Hepatocyte (in vitro differentiated cells): ENCODE measurements at places on chromosomes 3 and 15. TPM values are rescaled to one million over a fixed set of nuclear protein-coding genes. Genes with fewer than 3 reads are reported as not detected.
A peak's percentile ranks its signal among the peaks of the same experiment; 100 is the strongest.

The SLC51A gene
- total RNA-seq = 3.9 and 6.3 TPM in 2 replicates

The CDCP1 gene
- total RNA-seq = 7.0 and 7.3 TPM in 2 replicates

The B3GALNT1 gene
- 19.1 and 22.5 TPM in 2 replicates for total RNA-seq

The TLR9 gene
- not detected in 2 replicates for total RNA-seq

The MEIS2 gene
- 30.0 and 33.5 TPM in 2 replicates for total RNA-seq

The CDC25A gene
- 5.3 and 7.9 TPM in 2 replicates for total RNA-seq

The RBP2 gene
- total RNA-seq = 285 and 295 TPM in 2 replicates

GRCh38 chr3:85594676-85595075, 635.9 kb downstream of the CADM2 start:
- no peaks in the 10 kb centered on the region for H3K27me3 ChIP-seq
- H3K4me1 ChIP-seq = no peaks in the 10 kb centered on the region
- no peak overlapping the region for H3K27ac ChIP-seq
- H3K36me3 ChIP-seq = no peaks in the 10 kb centered on the region

GRCh38 chr3:100082714-100083113, 31.6 kb downstream of the FILIP1L start:
- peak overlapping the region; percentile 72 for H3K27ac ChIP-seq
- no peak for DNase-seq
- H3K27me3 ChIP-seq = no peaks in the 10 kb centered on the region
- H3K36me3 ChIP-seq = no peaks in the 10 kb centered on the region
- H3K4me3 ChIP-seq = no peak overlapping the region
- H3K4me1 ChIP-seq = peaks cover 34% of the 10 kb centered on the region

DNA sequence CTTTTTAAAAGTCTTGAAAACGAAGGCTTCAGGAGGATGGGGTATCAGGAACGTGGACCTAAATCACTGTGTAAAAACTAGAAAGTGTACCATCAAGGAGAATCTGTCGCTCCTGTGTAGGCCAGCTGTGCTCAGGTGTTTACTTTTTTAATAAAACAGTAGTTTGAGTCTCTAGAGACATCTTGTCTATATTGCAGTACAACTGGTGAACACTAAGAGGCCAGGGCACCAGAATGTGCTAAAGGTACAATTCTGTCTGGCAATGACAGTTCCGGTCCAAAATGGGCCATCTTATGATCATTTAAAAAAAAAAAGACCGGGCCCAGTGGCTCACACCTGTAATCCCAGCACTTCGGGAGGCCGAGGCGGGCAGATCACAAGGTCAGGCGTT, 61.8 kb upstream of the MCF2L2 start:
- no peaks in the 10 kb centered on the region for H3K27me3 ChIP-seq
- no peak overlapping the region for H3K4me3 ChIP-seq
- no peaks in the 10 kb centered on the region for H3K36me3 ChIP-seq
- H3K4me1 ChIP-seq = no peaks in the 10 kb centered on the region
- peak overlapping the region; percentile 45 for H3K27ac ChIP-seq
- DNase-seq = no peak

- H3K36me3 ChIP-seq = no peaks in the 10 kb centered on the region
- H3K27ac ChIP-seq = no peak overlapping the region
- peaks cover 8% of the 10 kb centered on the region for H3K4me1 ChIP-seq
- no peak for DNase-seq
These were observed 48.0 kb upstream of the UTS2B start for GRCh38 chr3:191378142-191378812.

GRCh38 chr3:113354307-113354706, 87.0 kb downstream of the CFAP44 start:
- H3K4me3 ChIP-seq = no peak overlapping the region
- no peaks in the 10 kb centered on the region for H3K4me1 ChIP-seq
- H3K27ac ChIP-seq = no peak overlapping the region
- H3K27me3 ChIP-seq = no peaks in the 10 kb centered on the region
- no peak for DNase-seq

DNA sequence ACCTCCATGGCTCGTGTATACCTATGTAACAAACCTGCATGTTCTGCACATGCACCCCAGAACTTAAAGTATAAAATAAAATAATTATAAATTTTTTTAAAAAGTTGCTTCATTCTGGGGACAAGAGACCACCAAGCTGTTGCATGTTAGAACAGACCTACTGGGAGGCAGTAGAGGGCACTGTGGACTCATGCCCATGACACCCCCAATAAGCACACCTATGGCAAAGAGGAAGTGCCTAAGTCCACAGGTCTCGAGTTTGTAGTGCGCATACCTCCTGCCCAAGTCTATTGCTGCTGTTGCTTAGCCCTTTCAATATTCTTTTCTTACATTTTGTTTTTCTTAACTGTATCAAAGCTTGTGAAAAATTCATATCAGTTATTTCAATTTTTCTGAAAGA, 267.9 kb upstream of the THBS1 start:
- DNase-seq = peak; percentile 48
- H3K4me3 ChIP-seq = no peak overlapping the region
- H3K27ac ChIP-seq = peak overlapping the region; percentile 17
- no peaks in the 10 kb centered on the region for H3K36me3 ChIP-seq

DNA sequence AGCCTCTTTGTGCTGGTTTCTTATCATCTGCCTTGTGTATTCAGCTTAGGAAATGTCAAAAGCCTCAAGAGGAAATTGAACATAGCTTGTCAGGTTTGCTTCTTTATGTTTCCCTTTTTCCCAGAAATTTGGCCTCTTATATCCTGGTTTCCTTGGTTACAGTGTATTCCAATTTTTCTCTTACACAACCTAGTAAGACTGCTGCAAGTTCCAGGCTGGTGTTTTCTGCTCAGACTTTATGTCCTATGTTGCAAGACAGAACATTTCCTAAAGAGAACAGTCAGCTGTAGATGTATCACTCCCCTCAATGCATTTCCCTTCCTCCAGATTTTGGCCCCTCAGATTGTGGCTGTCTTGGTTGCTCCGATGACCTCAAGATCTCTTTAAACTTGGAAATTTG, 102.5 kb downstream of the SH3GL3 start:
- H3K36me3 ChIP-seq = peaks cover 2% of the 10 kb centered on the region
- H3K4me1 ChIP-seq = no peaks in the 10 kb centered on the region
- H3K27me3 ChIP-seq = no peaks in the 10 kb centered on the region
- H3K4me3 ChIP-seq = no peak overlapping the region
- DNase-seq = peak; percentile 16
- no peak overlapping the region for H3K27ac ChIP-seq

DNA sequence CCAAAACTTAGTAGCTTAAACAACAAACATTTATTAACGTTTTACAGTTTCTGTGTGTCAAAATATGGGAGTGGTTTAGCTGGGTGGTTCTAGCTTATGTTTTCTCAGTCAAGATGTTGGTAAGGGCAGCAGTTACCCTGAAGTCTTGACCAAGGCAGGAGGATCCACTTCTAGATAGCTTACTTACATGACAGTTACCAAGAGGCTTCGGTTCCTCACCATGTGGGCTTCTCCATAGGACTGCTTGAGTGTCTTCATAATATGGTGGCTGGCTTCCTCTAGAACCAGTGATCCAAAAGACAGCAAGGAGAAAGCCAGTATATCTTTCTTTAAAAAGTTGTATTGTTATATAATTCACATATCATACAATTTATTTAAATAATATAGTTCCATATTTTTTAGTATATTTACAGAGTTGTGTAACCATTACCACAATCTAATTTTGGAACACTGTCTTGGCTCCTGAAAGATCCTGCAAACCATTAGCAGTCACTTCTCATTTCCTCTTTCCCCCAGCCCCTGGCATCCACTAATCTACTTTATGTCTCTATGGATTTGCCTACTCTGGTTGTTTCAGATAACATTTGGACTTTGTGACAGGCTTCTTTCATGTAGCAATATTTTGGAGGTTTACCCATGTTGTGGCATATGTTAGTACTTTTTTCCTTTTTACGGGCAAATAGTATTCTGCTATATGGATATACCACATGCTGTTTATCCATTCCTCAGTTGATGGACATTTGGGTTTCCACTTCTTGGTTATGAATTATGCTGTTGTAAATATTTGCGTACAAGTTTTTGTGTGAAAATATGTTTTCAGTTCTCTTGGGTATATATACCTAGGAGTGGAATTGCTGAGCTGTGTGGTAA, 33.3 kb downstream of the MAPK6 start:
- H3K4me1 ChIP-seq = no peaks in the 10 kb centered on the region
- no peaks in the 10 kb centered on the region for H3K27me3 ChIP-seq
- no peak overlapping the region for H3K4me3 ChIP-seq

GRCh38 chr3:186307594-186308221, 54.3 kb downstream of the DGKG start:
- no peak overlapping the region for H3K4me3 ChIP-seq
- H3K36me3 ChIP-seq = no peaks in the 10 kb centered on the region

DNA sequence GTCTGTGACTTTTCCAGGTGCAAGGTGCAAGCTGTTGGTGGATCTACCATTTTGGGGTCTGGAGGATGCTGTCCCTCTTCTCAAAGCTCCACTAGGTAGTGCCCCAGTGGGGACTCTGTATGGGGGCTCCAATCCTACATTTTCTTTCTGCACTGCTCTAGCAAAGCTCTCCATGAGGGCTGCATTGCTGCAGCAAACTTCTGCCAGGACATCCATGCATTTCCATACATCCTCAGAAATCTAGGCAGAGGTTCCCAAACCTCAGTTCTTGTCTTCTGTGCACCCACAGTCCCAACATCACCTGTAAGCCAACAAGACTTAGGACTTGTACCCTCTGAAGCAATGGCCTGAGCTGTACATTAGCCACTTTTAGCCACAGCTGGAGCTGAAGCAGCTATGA, 694.5 kb upstream of the BCHE start:
- H3K27me3 ChIP-seq = no peaks in the 10 kb centered on the region
- H3K27ac ChIP-seq = no peak overlapping the region
- DNase-seq = no peak
- no peaks in the 10 kb centered on the region for H3K4me1 ChIP-seq

- no peaks in the 10 kb centered on the region for H3K27me3 ChIP-seq
- peaks cover 3% of the 10 kb centered on the region for H3K4me1 ChIP-seq
- H3K27ac ChIP-seq = peak overlapping the region; percentile 69
- peak; percentile 82 for DNase-seq
These were observed 23.0 kb upstream of the FURIN start for GRCh38 chr15:90845201-90845949.

DNA sequence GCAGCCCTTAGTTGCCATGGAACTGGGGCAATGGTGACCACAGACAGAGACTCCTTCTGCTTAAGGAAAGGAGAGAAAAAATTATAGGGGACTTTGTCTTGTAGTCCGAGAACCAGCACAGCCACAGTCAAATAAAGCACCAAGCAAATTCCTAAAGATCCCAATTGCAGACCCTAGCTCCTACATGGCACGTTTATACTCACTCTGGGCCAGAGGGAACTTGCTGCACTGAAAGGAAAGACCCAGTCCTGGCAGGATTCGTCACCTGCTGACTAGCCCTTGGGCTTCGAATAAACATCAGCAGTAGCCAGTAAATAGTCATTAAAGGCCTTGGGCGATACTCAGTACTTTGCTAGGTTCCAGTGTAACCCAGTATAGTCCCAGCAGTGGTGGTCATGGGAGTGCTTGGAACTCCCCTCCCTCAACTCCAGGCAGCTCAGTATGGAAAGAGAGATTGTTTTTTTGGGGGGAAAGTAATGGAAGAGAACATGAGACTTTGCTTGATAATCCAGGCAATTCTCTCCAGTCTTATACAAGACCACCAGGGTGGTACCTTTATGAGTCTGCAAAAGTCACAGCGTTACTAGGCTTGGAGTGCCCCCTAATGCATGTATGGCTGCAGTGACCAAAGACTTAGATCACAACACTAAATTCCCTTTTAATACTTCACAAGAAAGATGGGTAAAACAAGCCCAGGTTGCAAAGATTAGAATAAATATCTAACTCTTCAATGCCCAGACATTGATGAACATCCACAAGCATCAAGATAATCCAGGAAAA, 66.4 kb upstream of the AGTR1 start:
- H3K36me3 ChIP-seq = no peaks in the 10 kb centered on the region
- DNase-seq = no peak
- no peaks in the 10 kb centered on the region for H3K4me1 ChIP-seq
- H3K4me3 ChIP-seq = no peak overlapping the region
- no peak overlapping the region for H3K27ac ChIP-seq

DNA sequence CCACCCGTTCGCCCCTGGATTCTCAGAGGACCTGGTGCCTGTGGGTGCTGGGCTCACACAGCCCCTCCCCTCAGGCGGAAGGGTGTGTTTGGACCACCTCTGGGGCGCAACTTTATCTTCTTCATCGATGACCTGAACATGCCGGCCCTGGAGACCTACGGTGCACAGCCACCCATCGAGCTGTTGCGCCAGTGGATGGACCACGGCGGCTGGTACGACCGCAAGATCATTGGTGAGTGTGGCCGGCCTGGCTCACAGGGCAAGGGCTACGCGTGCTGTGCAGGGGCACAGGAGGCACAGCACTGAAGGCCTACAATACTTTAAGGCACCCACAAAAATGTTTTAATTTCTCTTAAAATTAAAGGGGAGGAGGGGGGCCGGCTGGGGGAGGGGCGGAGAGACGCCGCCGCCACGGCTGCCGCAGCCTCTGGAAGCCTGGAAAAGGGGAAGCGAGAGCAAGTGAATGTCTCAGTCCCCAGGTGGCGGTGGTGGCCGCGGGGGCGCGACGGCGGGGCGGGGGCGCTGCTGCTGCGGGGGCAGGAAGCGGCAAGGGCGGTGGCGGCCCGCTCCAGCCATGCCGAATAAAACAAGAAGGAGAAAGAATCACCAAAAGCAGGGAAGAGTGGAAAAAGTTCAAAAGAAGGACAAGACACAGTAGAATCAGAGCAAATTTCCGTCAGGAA, 56.8 kb downstream of the DNAH1 start:
- no peak overlapping the region for H3K27ac ChIP-seq
- peaks cover 4% of the 10 kb centered on the region for H3K27me3 ChIP-seq
- H3K4me1 ChIP-seq = no peaks in the 10 kb centered on the region
- H3K4me3 ChIP-seq = no peak overlapping the region
- DNase-seq = no peak

DNA sequence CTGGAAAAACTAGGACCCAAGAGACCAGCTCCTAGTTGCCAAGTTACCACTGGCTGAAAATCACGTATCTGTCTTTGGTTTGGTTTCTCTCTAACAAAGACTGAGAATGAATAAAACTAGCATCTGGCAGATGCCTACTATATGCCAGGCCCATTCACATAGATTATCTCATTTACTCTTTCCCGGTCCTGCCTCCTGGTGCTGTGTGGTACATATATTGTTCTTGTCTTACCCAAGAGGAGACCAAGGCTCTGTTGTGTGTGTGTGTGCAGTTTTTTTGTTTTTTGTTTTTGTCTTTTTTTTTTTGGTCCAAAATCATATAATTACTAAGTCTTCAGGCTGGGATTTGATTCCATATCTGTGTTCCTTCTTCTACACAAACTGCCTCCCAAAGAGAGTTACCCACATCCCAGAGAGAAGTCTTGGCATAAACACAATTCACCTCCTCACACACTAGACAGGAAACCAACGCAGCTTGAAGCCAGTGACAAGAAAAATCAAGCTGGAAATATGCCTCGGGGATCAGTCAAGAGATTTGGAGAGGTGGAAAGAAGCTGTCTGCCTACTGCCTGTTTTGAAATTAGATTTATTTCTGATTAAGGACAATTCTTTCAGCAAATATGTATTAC, 891 bp downstream of the AHSG start:
- peak overlapping the region; percentile 68 for H3K27ac ChIP-seq
- no peaks in the 10 kb centered on the region for H3K27me3 ChIP-seq
- H3K36me3 ChIP-seq = no peaks in the 10 kb centered on the region
- H3K4me1 ChIP-seq = no peaks in the 10 kb centered on the region
